ENCODE measurements at places on chromosomes 12 and 14.

DNA sequence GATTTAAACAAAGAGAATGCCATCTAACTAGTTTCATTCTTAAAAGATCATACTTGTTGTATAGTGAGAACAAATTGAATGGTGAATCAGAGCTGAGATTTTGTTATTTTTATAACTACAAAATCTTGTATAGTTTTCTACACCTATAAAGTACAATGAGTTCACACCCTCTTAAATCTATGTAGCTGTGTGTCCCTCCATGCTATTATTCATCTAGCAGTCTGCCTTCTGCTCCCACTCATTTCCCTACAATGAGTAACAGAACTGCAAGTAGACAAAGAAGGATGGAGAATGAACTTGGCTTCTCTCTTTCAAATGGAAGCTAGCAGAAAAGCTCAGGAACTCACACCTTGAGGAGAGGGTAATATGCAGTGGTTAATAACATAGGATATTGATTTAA lies 7.1 kb downstream of the IFNG-AS1 start:
- no peak for DNase-seq

DNA sequence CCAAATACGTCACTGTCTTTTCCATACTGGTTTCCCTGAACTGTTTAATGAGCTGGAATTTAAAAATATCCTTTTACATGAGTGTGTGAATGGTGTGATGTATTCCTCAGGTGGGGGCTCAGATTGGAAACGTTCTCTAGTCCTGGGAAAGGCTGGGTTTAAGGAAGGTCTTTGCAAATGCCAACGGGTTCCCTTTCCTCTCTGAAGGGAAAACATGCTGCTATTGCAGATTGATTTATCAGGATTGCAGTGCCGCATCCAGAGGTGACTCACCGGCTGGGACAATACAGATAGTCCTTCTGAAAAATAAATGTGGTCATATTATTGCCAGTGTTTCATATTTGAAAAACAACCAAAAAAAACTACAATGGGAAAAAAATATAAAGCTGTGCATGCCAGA lies 193.1 kb upstream of the FLRT2 start:
- DNase-seq = no peak

- no peak for DNase-seq
These were observed 51.5 kb downstream of the NINJ2 start for GRCh38 chr12:611721-612120.

DNA sequence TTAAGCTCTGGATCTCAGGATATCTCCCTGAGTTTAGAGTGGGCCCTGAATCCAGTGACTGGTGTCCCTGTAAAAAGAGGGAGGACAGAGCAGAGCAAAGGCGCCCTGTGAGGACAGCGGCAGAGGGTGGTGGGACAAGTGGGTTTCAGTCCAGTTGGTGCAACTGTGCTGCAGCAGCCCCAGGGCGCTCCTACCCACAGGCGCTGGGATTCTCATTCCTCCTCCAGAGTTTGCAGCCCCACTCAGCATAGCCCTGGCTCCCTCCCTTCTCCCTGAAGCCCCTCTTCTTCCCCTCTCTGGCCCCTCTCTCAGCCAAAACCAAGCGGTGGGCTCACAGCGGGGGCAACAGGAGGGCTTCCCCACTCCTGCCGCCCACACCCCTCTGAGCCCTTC lies 1.6 kb downstream of the TMEM179 start:
- no peak for DNase-seq

DNA sequence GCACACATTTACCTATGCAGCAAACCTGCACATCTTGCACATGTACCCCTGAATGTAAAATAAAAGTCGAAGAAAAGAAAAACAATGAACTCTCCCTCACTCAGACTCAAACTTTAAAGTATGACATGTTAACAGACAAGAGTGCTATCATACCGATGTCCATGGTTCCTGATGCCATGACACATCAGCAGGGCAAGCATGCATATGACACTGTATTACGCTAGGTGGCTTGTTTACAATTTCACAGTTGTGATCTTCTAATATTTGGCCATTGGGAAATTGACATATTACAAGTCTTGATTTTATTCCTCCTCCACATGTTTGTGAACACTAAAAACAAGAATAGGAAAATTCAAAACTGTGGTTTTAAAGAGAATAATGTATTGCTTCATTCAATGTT lies 126.6 kb downstream of the ADAMTS20 start:
- DNase-seq = no peak

GRCh38 chr12:9256758-9257405 lies 48.7 kb upstream of the PZP start:
- DNase-seq = no peak

DNA sequence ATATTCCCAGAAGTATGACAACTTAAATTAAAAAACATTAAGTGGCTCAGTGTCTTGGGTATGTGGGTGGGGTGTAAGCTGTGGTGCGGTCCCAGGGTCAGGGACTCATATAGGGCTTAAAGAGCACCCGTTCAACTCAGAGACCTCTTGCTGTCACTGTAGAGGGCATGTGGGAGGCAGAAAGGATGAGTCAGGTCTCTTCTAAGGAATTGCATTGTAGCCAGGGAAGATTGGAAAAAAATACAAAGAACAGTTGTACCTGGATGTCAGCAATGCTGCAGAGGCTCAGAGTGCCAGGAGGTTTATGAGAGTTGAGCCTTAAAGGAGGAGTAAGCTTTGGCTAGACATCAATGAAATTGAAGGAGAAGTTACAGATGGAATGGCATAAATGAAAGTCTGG lies 104.1 kb downstream of the MYRFL start:
- no peak for DNase-seq

- no peak for DNase-seq
These were observed 8.8 kb upstream of the TRAF3 start for GRCh38 chr14:102768223-102769048.

GRCh38 chr14:74697543-74697942 lies 15.3 kb downstream of the AREL1 start:
- DNase-seq = no peak

GRCh38 chr12:101490286-101490920 lies 15.3 kb downstream of the SPIC start:
- no peak for DNase-seq

DNA sequence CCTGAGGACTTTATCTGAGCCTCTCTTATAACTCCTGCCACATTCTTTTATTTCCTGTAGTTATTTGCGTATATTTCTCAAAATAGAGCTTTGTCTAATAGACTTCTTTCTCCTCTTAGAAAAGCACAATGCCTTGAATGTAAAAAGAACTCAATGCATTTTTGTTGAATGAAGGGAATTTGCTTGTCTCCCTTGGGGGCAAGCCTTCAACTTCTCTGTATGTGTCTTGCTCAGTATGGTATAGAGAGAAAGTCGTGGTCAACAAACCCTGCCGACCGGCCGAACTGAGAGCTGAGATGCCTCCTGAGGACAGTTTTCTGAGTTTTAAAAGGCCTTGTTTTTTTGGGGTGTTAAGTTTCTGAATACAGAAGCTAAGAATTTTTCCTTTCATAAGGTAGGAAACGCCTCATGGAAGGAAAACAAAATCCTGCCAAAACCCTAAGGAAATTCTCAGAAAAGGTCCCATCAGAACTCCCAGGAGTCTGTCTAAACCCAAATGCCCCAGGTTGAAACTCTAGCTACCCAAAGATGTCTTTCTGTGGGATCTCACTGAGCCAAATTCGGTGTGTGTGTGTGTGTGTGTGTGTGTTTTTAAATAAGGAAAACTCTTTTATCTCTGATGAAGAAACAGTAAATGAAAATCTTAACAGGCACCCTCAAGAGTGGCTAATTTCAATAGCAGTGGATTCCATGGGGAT lies 136.6 kb downstream of the C12orf75 start:
- DNase-seq = no peak

DNA sequence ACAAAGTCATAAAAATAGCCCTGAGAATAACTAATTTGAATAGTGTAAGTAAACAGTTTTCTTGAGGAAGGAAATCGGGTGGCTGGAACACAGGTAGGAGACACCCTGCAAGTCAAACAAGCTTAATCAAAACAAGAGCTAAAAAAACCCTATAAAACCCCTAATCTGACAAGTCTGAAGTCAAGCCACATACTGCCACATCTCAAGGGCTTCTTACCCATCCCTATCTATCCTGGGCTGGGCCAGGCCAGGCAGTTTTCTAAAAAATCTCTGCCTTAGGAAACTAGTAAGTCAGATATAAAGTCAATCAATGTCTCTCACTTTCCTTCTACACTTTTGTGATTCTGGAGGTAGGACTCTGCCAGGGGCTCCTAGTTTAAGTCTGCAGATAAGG lies 15.3 kb downstream of the UBE2N start:
- DNase-seq = no peak

DNA sequence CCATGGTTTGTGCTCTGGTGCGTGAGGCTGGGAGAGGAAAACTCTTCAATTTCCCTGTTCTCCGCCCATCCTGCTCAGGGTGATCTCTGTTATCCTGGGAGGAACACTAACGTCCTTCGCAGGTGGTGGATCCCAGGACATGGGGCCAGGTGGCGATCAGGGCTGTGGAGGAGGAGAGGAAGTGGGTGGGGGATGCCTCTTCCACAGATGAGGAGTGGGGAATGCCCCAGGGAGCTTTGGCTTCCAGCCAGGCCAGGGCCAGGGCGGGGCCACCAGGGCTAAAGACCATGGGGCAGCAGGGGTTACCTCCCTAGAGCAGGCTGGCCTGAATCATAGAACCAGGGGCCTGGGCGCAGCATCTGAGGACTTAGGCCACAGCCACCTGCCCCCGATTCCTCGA lies 3.3 kb upstream of the KRT75 start:
- DNase-seq = no peak

GRCh38 chr12:76757694-76758093 lies 6.2 kb upstream of the ZDHHC17 start:
- DNase-seq = no peak

DNA sequence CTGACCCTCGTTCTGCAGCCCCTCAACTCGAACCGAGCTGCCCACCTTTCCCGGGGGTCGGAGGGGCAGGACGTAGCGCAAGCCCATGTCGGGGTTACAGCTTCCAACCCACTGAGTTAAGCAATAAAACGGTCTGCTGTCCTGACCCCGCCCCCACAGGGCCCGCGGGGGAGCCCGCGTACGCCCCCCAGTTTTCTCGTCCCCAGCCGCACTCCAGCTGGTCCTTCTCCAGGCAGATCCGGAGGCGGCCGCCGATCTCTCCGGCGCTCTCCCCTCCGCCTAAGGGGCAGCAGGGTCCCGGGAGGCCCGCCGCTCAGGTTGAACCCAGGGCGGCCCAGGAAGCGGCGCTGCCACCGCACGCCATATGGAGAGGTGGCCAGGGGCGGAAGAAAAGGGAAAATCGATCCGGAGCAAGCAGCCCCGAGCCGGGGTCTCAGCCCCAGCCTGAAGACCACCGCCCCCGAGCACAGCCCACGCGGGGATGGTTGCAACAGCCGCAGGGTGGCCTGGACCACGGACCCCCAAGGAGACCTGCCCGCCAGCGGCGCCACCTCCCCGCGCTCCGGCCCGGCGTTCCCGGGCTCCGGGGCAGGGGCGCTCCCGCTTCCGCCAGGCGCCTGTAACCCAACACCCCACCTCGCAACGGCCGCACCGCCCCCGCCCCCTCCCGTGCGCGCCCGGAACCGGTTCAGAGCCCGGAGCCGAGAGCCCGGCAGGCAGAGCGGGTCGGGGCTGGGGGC lies 760 bp downstream of the ACTN1 start:
- no peak for DNase-seq

GRCh38 chr12:127984386-127985055 lies 282.4 kb upstream of the TMEM132C start:
- no peak for DNase-seq

- DNase-seq = no peak
These were observed 97.7 kb downstream of the RMST start for GRCh38 chr12:97560350-97560749.

GRCh38 chr12:12561371-12562015 lies 1.2 kb downstream of the DUSP16 start:
- DNase-seq = peak; percentile 22

GRCh38 chr12:49808686-49809380 lies 19.4 kb downstream of the NCKAP5L start:
- DNase-seq = no peak

GRCh38 chr12:46442239-46442638 lies 69.7 kb upstream of the SLC38A2 start:
- DNase-seq = no peak

DNA sequence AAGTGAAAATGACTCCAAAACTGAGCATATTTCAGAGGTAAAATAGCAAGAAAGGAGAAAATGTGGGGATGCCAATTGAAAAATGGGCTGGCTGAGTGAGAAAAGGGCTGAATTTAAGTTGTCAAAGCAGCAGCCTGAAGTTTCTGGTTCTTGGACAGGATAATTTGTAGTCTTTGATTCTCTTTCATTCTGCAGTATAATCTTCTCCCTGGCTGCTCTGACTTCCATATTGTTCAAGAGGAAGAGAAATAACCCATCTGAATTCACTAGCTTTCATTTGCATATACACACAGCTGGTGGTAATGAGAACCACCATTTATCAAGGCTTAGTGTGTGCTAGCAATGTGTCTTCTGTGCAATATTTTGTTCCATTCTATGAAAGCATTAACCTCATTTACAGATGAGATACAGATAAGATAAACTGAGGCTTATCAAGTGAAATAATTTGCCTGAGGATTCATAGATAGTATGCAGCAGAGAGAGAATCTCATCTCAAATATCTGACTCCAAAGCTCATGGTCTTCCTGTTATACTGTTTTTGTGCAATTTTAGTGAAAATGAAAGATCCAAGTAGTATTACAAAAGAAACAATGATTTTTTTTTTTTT lies 184.2 kb downstream of the TMTC2 start:
- no peak for DNase-seq

DNA sequence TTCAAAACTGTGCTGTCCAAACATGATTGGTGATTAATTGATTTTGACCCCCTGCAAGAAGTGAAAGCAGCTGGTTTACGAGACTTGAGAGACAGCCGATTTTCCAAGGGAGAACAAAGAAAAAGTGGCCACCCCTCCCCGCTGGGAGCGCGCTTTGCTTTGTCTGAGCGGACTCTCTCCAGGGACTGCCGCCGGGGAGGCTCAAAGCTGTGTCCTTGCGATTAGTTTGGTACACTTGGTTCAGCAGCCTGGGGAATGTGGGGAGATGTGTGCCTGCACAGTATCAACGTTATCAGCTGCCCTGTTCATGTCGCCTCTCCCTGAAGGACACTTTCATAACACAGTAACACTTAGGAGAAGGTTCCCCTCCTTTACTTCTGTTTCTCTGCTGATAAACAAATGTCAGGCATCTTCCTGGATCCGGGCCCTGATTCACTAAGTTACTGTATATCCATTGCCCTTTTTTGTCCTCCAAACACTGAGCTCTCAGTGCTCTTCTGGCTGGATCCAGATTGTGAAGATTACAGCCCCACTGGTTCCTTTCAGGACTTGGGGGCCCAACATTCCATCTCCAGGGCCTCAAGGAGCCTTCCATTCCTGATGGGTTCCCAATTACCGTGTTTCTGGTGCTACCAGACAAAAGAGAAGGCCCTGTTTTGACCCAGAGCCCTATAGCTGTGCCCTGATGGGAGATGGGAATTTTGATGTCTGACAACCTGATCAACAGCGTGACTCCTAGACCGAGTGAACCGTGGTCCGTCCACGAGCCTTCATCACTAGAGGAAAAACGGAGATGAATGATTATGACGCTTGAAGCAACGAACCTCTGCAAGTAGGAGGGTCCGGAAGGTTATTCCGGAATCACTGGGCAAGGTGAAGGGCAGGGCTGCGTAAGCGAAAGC lies 31.7 kb upstream of the TUBA1C start:
- DNase-seq = peak; percentile 68

Data from anterior cingulate cortex (tissue), 58 donors.